ENCODE measurements at places on chromosomes 7 and 10.

GRCh38 chr7:82562716-82563404, 119.3 kb upstream of the CACNA2D1 start:
- no peak for DNase-seq

DNA sequence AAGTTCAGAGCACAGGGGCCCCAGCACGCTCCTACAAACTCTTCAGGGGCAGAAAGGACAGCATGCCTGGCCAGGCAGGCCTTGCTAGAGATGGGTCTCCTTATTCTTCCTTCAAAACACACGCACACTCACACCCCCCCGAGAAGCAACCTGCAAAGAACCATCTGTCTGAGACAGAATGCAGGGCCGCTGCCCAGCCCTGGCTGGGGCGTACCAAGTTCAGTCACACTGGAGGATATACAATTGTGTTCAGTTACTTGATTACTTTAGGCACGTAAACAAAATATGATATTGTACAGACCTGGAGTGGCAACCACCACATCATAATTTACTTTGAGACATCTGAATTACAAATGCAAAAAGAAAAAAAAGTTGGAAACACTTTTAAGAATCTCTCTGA, 5.7 kb downstream of the FAM53B start:
- no peak for DNase-seq

DNA sequence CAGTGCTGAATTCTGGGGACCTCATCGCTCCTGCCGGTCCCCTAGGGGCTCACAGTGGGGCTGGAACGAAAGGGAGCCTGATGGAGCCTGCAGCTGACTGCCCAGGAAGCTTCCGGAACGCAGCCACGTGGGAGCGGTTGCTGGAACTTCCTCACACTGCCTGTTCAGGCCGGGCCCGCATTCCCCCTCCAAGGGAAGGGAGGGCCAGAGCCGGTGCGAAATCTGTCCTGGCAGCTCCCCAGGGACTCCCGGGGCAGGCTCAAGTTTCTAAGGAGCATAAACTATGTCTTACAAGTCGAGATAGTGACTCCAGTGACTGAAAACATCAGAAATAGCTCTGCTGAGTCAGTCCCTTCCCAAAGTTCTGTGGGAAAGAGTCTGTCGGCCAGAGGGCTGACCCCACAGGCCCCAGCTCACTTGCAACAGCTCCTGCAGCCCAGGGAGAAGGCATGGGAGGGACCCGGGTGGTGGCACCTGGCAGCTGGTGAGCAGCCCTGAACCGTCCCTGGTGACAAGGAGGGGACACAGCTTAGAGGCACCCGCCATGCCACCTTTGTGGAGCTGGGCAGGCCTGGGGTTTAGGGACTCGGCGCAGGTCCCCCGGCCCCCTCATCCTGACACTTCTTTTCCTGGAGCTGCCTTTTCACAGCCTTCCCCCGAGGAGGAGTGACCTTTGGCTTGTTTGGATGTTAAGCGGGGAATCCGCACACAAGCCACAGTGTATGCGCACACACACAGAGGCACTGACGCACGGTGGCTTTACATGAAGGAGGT, 47.6 kb downstream of the PDGFA start:
- DNase-seq, result no peak

DNA sequence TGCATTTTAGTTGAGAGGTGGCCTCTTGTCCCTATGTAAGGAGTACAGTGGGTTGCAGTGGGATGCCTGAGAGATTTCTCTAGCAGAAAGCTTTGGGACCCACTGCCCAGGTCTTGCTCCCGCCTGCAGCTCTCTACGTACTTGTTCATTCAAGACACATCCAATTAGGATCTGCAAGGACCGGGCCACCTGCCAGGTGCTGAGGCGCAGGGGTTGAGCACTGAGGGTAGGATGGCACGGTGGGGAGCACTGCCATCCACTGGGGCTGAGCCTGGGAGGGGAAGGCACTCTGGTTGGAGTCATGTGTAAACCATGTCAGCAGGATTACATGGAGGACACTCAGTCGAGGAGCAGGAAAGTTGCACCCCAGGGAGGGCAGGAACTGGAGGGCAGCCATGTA, 191.1 kb upstream of the GRB10 start:
- no peak for DNase-seq

GRCh38 chr10:72740528-72740927, 48.6 kb downstream of the MCU start:
- DNase-seq, result no peak

- DNase-seq, result no peak
Observed at GRCh38 chr10:117536072-117536865, 6.3 kb upstream of the EMX2 start.

DNA sequence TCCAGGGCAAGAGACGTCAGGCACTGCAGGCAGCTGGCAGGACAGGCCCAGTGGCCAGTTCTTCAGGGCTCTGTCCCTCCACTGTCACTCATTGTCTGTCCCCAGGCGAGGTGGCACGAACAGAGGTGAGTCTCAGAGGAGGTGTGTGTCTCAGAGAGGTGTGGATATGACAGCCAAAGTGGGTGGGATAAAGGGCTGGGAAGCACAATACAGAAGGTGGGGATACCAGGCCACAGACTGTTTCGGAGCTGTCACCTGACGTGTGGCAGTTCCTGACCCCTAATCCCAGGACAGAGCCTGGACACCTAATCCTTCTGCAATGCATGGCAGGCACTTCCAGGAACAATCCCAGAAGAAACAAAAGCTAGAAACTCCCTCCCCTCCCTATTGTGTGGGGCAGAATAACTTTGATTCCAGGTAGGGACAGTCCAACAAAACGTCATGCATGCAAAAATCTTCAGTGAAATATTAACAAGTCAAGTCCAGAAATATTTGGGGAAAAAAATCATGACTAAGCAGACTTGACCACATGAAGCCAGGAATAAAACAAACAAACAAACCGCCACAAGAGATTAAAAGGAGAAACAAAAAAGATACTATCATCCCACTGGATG, 11.6 kb downstream of the KLRG2 start:
- no peak for DNase-seq

DNA sequence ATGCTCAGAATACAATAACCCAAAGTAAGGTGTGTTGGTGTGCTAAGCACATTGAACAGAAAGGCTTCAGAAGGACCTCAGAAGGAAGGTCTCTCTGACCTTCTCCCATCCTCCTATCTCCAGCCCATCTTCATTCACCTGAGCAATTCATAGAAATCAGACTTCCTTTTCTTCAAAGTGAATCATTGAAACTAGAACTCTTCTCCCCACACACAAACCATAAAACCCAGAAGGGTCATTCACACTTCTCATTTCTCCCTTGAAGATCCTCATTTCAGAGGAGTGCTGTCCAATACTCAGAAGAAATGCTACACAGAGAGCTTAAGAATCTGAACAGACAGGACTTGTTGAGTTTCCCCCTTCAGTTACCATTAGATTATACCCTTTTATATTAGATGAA, 89.5 kb downstream of the VWDE start:
- no peak for DNase-seq

- DNase-seq, result no peak
Observed at GRCh38 chr7:157949711-157950110, 612.9 kb downstream of the DNAJB6 start.

DNA sequence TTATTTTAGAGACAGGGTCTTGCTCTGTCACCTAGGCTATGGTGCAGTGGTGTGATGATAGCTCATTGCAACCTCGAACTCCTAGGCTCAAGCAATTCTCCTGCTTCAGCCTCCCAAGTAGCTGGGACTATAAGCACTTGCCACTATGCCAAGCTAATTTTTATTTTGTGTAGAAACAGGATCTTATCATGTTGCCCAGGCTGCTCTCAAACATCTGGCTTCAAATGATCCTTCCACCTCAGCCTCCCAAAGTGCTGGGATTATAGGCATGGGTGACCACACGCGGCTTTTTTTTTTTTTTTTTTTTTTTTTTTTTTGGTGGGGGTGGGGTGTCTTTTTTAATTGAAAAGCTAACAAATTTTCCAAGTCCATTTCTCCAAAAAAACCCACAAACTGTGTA, 18.4 kb downstream of the HPS6 start:
- no peak for DNase-seq

- no peak for DNase-seq
Observed at GRCh38 chr10:44558521-44558920, 173.6 kb upstream of the CXCL12 start.

- DNase-seq, result no peak
Observed at GRCh38 chr7:129100827-129101166, 43.7 kb upstream of the TSPAN33 start.

- no peak for DNase-seq
Observed at GRCh38 chr10:78889536-78890063, 179.2 kb upstream of the ZMIZ1 start.
